GM13976 (cell line): ENCODE measurements at places on chromosomes 11 and 22.

DNA sequence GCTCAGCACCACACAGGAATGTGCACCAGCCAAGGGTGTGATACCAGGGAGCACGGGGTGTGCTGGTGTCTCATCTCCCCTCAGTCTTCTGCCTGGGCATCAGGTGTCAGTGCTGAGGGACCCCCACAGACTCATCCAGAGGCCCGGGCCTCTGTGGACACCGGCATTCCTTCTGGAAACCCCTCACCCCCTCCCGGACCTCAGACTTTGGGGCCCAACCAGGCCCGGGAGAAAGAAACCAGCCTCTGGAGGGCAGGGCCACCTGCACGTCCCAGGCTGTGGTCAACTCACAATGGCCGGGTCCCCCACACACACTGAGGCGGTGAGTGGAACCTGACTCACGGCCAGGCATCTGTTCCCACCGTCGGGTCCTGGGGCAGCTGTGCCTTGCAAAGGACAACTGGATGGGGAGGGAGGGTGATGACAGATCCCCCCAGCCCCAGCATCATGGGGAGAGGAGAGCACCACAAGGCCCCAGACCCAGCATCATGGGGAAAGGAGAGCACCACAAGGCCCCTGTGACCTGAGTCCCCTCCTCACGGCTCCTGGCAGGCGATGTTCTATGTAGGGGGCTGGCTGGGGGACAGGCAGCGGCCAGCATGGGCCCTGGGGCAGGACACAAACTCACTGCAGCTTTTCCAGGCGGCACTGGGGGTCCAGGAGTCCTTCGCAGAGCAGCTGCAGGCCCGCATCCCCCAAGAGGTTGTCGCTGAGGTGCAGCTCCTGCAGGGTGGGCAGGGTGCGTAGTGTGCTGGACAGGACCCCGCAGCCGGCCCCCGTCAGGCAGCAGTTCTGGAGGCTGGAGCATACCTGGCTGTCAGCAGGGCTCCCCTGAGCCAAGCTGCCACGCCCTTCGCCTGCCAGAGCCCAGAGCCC is 7.6 kb downstream of the RNH1 start:
- DNase-seq: no peak

GRCh38 chr11:123187248-123187647 is 7.8 kb downstream of the CLMP start:
- no peak for DNase-seq

GRCh38 chr11:70603114-70603755 is 204.9 kb downstream of the CTTN start:
- DNase-seq: no peak

- peak; percentile 90 for DNase-seq
These were observed 4.7 kb upstream of the SHISA8 start for GRCh38 chr22:41919357-41920224.

GRCh38 chr22:34236527-34236926 is 316.3 kb upstream of the LARGE1 start:
- DNase-seq: no peak

DNA sequence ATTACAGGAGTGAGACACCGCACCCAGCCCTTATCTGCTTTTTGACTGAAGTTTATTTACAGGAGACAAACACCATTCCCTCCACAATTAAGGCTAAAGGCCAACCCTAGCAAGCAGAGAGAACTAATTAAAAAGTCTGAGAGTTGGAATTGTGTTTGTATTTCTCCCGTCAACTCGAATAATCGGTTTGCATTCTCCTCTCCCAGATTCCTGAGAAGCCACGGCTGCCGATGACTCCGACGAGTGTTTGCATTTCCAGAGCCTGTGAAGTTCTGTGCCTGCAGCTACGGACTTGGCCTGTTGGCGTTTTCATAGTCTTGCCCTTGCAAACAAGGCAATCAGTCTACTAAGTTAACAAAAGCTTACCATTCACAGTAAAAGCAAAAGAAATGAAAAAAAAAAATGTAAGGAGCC is 73.2 kb upstream of the NUP50 start:
- DNase-seq: no peak

DNA sequence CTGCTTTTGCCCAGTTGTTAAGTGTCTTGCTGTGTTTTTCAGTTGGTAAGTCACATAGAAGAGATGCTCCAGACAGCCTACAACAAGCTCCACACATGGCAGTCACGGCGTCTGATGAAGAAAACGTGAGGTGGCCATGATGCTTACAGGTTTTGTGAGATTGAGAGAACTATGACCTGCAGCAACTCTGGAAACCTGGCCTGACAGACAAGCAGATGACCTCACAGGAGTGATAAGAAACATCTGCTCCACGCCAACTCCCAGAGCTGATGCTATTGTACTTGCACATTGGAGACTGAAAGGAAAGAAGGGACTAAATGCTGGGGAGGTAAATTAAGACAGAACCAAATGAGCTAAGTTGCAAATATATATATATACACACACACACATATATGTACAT is 28.6 kb upstream of the LDHA start:
- DNase-seq: no peak

DNA sequence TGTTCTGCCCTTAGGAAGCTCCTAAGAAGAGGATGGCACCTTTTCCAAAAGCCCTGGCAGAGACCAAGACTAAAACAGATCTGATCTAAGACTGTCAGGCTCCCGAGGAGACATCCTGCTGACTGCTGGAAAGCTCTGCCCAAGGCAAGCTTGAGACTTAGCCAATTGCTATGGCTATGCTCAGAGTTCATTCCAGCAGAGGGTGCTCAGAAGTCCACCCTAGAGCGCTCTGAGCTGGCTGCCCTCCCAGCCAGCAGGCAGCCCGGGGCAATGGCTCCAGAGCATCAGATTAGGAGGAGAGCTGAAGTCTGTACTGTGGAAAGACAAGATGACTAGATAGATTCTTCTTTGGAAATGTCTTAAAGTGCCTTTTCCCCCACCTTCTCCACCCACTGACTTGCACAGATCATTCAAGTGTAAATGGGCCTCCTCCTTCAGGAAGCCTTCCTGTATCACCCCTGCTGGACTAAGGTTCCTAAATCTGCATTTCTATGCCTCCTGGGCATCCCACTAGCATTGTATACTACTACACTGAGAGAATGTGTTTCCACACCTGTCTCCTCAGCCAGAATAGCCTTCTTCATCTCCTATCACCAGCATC is 23.4 kb downstream of the LRRC55 start:
- DNase-seq: no peak

- no peak for DNase-seq
These were observed 66.8 kb downstream of the DEPDC5 start for GRCh38 chr22:31820655-31821054.

DNA sequence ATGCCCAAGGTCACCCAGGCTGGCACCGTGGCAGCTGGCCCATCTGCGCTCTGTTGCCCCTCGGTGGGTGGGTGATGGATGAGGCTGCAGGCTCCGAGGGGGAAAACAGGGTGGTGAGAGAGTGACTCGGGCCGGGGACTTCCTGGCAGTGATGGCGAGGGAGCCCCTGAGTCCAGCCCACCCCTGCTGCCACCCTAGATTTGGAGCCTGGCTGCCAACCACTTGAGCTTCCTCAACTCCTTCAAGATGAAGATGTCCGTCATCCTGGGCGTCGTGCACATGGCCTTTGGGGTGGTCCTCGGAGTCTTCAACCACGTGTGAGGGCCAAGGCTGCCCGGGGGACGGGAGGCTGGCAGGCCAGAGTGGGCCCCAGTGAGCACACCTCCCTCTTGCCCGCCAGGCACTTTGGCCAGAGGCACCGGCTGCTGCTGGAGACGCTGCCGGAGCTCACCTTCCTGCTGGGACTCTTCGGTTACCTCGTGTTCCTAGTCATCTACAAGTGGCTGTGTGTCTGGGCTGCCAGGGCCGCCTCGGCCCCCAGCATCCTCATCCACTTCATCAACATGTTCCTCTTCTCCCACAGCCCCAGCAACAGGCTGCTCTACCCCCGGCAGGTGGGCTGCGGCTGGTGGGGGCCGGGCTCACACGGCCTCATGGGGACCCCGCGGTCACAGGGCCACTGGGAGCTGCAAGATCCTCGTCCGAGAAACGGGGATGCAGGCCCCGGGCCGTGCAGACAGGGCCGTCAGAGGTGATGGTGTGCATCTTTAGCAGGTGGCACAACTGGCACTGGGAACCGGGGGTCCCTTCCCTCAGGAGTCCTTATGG is 10.1 kb downstream of the TCIRG1 start:
- DNase-seq: peak; percentile 33

DNA sequence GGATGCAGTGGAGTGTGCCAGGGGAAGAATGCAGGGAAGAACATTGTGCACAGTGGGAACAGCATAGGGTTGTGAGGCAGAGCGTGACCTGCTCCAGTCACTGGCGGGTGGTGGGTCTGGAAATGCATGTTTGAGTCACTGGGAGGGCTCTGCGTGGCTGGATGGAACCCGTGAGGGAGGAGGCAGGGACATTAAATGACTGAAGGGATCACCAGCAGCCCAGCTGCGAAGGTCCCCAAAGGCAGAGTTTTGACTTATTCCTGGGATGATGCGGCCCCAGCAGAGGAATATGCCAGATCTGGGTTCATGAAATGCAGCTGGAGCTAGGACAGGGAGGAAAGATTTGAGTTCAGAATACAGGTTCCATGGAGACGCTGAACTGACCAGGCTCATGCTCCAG is 104.0 kb upstream of the FGF3 start:
- no peak for DNase-seq

DNA sequence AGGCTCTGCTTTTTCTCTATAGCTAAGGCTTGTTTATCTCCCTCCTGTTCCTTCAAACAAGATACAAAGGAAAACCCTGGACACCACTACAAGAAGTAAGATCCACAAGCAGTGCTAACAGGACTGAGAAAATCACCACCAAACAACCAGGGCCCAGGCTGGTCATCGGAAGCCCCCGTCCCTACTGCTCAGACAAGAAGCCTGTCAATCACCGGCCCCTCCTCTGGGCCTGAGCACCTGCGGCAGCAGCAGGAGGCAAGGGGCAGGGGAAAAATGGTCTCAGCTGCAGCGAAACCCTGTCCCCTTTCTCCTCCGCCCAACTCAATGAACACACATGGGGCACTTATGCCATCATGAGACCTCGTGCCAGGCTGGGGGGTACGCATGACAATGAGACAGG is 155.2 kb downstream of the CEP164 start:
- DNase-seq: no peak
